ENCODE measurements at places on chromosomes 12 and 14.

DNA sequence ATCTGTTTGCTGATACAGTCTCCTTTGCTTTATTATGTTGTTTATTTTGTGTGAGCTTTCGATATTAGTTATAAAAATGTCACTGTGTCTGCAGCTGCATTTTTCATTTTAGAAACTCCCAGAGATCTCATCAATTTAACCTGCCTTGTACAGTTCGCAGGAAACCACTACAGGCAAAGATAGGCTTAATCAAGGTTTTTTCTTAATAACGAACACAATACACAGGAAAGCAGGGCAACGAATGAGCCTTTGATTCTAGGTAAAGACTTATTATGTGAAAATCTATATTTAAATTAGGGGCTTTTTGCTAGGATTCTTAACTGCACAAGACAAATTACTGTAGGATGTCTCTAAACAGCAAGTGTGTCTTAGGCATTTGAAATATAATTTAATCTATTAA lies 191.9 kb downstream of the RGS6 start:
- no peak for DNase-seq

- no peak for DNase-seq
Observed at GRCh38 chr12:84919271-84919670, 6.7 kb upstream of the SLC6A15 start.

DNA sequence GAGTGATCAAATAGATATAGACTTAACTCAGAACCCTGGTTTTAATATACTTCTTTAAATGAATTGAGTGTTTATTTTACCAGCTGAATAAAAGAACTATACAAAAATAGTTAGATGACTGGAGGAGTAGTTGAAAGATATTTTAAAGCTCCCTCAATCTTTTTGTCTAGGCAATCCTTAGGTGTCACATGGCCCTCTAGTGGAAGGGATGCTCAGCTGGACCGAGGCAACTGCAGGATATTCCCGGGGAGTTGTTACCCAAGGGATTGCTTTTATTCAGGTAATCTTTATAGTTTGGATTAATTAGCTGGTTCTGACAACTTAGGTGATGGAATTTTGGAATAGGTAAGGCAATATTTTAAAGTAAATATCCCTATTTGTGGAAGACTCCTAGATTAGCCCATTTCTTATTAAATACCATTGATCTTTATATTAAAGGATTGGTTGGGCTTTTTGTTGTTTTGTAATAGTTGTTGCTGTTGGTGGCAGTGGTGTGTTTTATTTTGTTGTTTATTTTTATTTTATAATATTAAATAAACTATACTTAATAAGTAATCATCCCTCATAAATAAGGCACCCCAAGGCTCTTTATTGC lies 57.1 kb downstream of the ZDHHC17 start:
- no peak for DNase-seq

DNA sequence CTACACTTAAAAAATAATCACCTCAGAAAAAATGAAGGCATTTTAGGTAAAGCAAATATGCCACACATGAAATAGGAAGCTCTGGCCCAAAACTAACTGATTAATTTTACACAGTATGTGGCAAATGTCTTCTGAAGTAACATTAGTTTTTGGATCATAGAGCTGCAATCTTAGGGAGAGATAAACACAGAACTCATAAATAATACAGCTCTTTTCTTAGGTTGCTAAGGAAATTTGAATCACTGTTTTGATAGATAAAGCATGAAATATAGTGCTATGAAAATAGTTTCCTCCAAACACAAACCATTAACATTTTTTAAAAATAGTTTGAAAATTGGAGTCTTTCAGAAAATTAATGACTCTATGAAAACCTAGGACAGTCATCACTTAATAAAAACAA lies 15.0 kb downstream of the RASSF9 start:
- DNase-seq: no peak

GRCh38 chr14:91080071-91080470 lies 19.6 kb upstream of the RPS6KA5 start:
- DNase-seq: no peak

DNA sequence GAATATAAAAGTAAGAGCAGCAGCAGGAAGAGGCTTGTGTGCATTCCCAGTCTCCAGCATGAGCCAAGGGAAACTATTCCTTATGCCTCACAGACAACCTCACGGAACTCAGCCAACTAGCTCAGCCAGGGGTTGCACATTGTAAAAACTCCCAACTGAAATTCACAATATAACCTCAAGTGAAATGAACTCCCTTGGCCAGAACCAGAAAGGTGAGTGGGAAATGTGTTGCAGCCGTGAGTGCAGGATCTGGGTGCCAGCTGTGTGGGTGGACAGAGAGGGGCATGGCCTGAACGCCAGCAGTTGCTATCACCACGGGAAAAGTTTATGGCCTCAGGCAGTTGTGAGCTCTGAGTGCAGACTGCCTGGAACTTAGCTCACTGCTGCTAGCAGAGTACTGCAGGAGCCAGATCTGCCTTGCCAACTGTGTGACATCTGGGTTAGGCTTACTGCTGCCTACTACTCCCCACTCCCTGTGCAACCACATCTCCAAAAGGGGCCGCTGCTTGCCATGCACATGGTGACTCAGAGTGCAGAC lies 2.3 kb upstream of the CLEC1A start:
- no peak for DNase-seq

DNA sequence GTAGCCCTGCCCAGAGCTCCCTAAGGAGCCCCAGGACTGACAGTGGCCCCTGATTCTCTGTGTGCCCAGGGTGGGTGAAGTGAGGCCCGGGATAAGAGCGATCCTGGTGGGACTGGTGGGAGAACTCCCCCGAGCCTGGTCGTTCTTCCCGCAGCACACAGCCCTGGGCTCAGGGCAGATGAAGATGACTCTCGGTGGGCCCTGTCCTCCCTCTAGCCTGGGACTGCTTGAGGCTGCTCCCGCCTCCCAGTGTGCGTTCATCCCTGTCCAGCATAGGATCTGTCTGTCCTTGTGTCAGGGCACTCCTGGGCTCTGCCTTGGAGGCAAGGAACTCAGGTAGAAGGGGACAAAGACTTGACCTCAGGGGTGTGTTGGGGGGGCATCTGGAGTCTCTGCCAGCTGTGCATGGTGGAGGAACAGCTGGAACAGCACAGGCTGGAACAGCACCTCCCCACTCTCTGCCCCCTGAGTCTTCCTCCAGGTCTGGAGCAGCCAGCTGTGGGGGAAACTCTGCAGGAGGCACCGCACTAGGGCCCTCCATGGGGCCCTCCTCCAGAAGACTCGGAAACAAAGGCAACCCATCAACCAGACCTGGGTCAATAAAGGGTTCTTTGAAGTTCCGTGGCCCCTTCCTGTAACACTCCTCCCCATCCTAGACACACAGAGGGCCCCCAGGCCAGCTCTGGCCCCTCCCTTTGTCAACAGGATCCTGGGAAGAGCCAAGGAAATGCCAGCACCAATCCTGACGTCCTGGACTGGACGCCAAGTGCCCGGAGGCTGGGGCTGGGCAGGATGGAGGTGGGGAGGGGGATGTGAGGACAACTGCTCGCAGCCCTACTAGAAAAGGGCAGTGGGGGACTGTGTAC lies 15.9 kb downstream of the FAIM2 start:
- no peak for DNase-seq

DNA sequence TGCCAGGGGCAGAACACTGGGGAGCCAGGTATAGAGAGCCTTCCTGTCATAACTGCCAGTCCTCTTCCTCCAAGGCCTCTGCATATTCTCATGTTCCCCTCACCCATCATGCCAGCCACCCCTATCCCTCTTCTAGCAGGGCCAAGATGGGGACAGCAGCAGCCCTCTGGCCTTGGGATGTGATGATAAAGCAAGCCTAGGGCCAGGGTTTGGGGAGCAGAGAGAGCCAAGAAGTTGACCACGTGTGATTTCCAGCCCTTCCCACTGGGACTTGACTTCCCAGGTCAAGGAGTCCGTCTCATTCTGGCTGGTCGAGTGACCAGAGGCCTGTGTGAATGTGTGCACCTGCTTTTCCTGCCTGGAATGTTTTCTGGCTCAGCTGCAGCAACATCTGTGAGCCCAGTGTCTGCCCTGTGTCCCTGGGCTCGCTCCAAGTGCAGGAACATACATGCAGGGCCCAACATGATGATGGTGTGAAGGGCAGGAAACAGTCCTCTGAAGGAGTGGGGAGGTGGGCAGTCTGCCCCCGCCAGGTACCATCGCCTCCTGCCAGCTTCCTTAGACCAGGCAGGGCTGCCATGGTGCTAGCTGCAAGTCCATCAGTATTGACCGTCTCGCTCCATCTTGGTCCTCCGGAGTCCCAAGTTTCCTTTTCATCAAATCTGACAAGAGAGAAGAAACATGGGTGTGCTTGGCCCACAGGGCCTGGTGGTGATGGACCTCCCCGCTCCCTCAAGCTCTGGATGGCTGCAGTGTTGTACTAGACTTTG lies 21.0 kb downstream of the VASH1 start:
- no peak for DNase-seq

GRCh38 chr14:100816950-100817901 lies 8.7 kb upstream of the MEG3 start:
- DNase-seq: no peak

DNA sequence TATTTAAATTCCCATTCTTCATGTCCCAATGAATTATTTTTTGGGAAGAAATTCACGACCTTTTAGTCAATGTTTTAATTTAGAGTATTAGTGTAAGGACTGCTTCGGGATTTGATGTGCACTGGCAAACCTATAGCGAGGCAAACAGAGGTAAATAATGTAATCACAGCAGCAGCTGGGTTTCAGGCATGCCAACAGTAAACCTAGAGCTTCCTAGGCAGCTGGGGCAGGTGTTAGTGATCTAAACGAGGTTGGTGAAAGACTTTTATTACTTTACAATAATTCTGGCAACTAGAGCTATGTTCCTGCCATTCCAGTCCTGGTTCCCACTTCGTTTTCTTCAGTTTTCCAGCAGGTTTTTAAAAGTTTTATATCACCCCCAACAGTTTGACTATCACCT lies 1036.4 kb upstream of the FOXG1 start:
- DNase-seq: no peak

- DNase-seq: no peak
Observed at GRCh38 chr14:100445436-100446088, 122.4 kb downstream of the SLC25A47 start.

- peak; percentile 92 for DNase-seq
Observed at GRCh38 chr14:24095271-24096068, 1.4 kb downstream of the PCK2 start.

GRCh38 chr12:114407842-114408411 lies 2.0 kb upstream of the TBX5 start:
- DNase-seq: no peak

- peak; percentile 26 for DNase-seq
Observed at GRCh38 chr14:91509083-91509877, 830 bp downstream of the PPP4R3A start.

GRCh38 chr12:101490286-101490920 lies 15.3 kb downstream of the SPIC start:
- no peak for DNase-seq

GRCh38 chr12:4431866-4432265 lies 13.7 kb downstream of the FGF6 start:
- DNase-seq: no peak

DNA sequence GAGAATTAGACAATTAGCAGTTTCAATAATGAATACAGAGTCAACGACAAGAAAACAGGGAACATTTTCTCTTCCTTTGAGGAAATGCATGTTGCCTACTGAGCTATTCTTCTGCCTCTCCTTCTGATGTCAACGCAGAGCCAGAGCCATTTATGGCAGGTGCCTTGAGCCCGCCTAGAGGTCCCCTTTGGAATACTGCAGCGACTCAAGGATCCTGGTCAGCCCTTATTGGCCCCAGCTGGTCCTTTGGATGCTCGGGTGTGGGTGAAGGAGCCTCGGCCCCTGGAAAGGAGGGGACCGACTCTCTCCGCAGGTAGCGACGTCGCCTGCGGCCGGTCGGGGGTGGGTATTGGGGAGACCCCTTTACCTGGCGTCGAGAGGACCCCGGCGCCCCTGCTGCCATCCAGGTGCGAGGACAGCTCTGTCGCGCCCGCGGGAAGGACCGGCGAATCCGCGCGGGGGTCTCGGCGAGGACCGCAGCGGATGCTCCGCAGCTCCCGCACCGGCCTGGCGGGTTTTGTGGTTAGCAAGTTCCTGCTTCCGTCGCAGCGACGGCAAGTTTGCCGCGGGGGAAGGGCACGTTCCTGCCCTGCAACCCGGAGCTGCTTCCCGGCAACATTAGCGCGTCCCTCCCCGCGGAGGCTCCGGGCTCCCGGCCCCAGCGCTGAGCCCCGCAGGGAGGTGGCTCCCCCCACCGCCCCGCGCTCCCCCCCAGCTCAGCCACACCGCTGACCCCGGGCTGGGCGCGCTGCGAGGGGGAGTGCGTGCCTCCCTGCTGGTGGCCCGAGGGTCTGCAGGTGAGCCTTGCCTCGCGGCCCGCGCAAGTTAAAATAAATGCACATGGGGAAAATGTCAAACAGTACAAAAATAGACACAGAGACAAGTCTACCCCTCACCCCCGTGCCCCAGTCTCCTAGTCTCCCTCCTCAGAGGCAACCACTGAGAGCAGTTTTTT lies at the start of gene MANSC1:
Gene MANSC1 (minus strand): TSS at position 532 of the 955 bp plus-strand sequence. CDS start 6,928 bp downstream, outside the sequence.
- no peak for DNase-seq

GRCh38 chr14:46661728-46662127 lies 10.1 kb upstream of the RPL10L start:
- no peak for DNase-seq

DNA sequence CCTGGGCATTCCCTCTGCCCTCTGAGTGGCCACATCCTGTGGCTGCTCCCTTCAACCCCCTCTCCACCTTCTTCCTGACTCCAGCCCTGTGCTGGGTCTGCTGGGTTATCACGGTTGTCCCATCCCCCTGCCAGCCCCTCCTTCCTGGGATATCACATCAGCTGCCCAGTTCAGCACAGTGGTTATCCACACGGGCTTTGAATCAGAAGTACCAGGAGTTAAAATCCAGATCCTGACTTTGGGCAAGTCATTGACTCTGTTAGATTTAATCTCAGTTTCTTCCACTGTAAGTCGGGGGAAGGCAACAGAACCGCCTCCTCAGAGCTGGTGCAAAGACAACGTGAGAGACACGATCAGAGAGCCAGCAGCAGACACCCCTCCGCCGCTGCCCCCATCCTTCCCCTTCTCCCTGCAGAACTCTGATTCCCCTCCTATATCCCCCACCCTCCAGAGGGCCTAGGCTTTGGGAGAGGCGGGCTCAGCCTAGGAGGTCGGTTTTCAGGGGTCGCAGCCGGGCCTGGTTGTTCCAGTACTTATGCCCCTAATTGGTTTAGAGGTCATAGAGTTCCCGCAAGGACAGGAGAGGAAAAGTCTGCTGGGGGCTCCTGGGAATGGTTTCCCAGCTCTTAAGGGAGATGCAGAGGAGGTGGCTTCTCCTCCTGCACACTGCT lies 42.5 kb downstream of the PRIMA1 start:
- DNase-seq: no peak

DNA sequence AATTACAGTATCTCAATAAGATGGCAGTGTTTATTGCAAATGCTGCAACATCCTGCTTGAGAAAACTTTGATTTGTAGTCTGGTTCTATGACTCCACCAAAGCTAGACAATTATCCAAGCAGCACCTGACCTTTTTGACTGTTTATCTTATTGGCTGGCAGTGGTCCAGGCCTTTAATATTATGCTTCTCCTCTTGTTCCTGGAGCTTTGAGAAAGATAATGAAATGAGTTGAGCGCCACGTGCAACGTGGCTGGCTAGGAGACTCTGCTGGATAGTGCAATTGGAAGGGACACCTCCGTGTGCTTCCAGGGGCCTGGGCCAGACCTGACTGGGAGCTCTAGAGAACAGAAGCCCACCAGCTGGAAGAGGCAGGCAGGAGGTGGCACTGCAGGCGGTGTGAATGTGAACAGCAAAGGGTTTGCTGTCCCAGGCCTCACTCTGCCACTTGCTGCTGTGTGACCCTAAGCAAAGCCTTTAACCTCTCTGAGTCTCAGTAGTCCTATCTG lies 349.3 kb downstream of the CACNA1C start:
- DNase-seq: no peak

GRCh38 chr12:109807954-109808643 lies 25.1 kb downstream of the TRPV4 start:
- no peak for DNase-seq
